ENCODE measurements at places on chromosomes 6 and 20.

DNA sequence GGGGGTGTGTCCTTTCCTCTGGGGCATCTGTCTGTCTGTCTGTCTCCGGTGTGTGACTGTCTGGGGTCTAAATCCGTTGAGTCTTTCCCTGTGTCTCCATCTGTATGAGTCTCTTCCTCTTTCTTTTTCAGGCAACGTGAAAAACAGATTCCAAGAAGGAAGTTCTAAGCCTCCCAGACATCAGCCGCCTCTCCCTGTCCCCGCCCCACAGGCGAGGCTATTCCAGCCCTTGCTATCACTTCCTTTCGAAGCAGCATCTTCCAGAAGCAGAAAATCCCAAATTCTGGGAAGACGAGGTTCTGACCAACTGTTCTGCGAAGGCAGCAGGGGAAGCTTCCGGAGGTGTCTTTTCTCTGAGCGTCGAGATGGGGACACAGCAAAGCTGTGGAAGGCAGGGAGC lies 34.0 kb downstream of the PMEPA1 start:
- DNase-seq: no peak

- peak; percentile 90 for DNase-seq
Observed at GRCh38 chr20:21514553-21515251, 838 bp upstream of the NKX2-2 start.

DNA sequence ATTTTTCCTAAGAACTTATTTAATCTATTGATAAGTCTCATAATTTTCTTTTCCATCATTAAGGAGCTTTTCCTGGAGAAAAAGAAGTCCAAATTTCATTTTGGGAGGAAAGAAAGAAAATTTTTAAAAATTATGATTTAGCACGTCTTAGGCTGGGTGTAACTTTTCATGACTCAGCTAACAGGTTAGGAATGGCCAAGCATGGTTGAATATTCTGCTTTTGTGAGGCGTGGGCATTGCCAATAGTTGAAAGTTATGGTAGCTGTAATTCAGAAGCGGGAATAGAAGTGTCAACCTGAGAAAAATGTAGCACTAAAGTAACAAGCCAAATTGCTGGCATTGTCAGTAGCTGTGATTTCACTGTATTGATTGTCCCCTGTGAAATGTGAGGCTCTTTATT lies 77.2 kb upstream of the ARID1B start:
- DNase-seq: no peak

DNA sequence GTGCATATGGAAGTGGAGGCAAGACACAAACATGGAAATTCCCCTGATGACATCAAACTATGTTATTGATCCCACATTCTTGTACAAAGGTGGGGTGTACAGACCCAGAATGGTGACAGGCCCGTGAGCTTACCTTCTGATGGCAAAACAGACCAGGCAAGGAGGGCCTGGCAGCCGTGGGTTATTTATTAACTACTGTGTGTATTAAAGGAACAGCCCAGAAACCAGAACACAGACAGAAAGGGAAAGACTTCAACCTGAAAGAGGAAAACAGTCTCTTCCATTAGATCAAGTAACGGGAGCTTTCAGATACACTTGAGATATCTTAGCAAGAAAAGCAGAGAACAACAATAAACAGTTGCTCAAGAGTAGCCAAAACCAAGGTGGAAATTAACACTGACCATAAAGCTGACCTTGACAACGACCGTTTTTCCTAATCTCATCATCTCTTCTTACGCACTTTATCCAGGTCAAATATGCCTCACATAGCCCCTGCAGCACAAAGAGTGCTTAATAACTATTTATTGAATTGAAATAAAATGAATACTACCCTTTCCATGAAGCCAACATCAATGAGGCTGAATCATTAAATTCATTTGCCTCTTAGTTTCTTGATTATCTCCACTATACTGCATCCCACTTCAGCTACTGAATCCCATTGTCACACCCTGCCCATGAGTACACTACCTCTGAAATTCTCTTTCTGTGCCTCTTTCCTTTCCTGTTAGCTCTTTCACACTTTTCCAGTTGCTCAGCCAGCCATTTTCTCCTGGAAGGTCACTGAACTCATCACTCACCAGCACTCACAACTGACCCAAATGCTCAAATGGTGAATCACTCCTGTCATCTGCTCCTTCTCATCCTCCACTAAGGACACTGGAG lies 67.4 kb downstream of the MOXD1 start:
- peak; percentile 94 for DNase-seq

DNA sequence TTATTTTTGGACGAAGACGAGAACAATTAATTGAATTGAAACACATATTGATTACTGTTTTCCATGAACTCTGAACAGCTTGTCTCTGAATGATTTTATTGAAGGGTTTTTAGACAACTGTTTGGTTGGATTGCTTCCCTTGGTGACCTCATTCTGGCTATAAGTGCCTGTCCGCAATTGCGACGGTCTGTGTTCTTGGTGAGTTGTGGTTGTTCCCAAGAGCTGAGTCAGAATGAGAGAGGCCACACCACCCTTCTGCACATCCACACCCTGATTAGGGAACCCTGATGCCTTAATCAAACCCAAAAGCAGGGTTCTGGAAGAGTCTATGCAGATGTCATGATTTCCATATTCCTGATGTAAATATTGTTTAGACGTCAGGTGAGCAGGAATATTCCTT lies 747.0 kb downstream of the PTPRT start:
- DNase-seq: no peak

DNA sequence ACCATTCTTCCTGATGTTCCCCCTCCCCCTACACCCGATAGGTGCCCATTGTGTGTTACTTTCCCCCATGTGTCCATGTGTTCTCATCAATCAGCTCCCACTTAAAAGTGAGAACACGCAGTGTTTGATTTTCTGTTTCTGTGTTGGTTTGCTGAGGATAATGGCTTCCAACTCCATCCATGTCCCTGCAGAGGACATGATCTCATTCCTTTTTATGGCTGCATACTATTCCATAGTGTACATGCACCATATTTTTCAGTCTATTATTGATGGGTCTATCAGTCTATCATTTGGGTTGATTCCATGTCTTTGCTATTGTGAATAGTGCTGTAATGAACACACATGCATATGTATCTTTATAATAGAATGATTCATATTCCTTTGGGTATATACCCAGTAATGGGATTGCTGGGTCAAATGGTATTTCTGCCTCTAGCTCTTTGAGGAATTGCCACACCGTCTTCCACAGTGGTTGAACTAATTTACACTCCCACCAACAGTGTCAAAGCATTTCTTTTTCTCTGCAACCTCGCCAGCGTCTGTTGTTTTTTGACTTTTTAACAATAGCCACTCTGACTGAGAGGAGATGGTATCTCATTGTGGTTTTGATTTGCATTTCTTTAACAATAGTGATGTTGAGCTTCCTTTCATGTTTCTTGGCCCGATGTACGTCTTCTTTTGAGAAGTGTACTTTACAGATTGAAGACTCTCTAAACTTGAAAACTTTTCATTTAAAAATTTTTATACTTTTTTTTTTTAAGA lies 41.0 kb upstream of the GCNT2 start:
- DNase-seq: peak; percentile 28

DNA sequence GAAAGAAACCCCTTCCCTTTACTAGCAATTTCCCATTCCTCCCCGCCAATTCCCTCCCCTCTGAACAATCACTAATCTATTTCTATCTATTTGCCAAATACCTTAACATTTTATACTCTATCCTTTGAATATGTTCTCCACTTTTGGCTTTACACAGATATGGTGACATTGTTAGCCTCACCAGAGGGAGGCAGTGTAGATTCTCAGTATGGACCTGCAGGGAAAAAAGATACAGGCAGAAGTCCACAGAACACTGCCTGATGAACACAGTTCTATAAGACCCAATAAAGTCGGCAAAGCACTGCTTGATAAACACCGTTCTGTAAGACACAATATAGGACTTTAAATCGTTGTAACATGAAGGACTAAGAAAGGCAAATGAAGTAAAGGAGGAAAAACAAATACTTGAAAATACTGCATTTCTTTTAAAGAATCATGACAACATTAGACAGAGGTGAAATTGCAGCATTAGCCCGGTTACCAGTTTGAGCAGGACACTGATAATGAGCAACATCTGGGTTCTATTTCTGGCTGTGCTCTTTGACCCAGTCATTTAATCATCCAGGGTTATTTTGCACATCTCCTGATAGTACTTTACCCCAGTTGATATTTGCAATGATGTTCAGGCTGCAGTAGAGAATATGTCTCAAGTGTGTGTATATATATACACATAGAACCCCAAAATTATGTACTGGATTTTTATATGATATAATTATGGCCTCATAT lies 296.8 kb downstream of the UTRN start:
- DNase-seq: peak; percentile 56

Measured in mesendoderm (in vitro differentiated cells).